Purkinje cell (primary cell): ENCODE measurements at places on chromosomes 3 and 15. TPM values are rescaled to one million over a fixed set of nuclear protein-coding genes. Genes with fewer than 3 reads are reported as not detected.

The SAMD7 gene
- polyA plus RNA-seq: not detected in 2 replicates

The NANOGP8 gene
- polyA plus RNA-seq: not detected in 2 replicates

The ARHGAP31 gene
- polyA plus RNA-seq: 1.0 and 1.6 TPM in 2 replicates

The ITPKA gene
- polyA plus RNA-seq: 44.5 and 59.6 TPM in 2 replicates

The TRH gene
- 0.40 TPM in 1 of 2 replicates, not detected in the other for polyA plus RNA-seq

The LMAN1L gene
- polyA plus RNA-seq: not detected in 2 replicates

The IMPG2 gene
- polyA plus RNA-seq: 0.05 and 0.27 TPM in 2 replicates

The EPHA3 gene
- 3.9 and 7.2 TPM in 2 replicates for polyA plus RNA-seq

The PSTPIP1 gene
- polyA plus RNA-seq: not detected in 2 replicates

The PRR20G gene
- polyA plus RNA-seq: 0.23 TPM in 1 of 2 replicates, not detected in the other

The A4GNT gene
- not detected in 2 replicates for polyA plus RNA-seq

The GABRR3 gene
- polyA plus RNA-seq: not detected in 2 replicates

The CP gene
- 0.85 TPM in 1 of 2 replicates, not detected in the other for polyA plus RNA-seq

The FBXO40 gene
- 0.84 and 1.2 TPM in 2 replicates for polyA plus RNA-seq

The ABHD14A gene
- polyA plus RNA-seq: 59.8 and 65.2 TPM in 2 replicates
